ENCODE measurements at places on chromosomes 6 and 20.

DNA sequence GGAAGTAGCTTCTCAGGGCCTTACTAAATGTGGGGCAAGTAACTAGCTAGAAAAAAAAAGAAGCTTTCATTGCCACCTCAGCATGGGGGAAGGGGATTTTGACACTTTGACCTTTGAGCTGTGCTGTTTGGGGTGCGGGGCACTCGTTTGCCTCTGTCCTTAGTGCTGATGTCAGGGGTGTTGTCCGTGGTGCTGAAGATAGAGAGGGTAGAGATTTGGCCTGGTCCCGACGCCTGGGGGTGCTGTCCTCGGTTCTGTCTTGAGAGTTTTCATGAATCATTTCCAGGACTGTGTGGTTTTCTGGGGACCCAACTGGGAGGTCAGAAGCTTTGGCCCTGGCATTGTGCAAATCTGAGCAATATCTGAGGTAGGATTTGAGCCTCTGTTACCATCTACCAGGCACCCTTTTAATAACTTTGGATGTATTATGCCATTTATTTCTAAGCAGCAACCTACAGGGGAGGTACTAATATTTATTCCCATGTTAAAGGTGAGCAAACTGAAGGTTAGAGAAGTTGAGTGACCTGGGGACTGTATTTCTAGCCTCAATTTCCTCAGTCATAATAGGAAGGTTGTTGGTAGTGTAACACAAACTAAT is 78.0 kb downstream of the DLGAP4 start:
- DNase-seq: no peak

GRCh38 chr20:50333812-50334211 is 143.2 kb downstream of the CEBPB start:
- no peak for DNase-seq

DNA sequence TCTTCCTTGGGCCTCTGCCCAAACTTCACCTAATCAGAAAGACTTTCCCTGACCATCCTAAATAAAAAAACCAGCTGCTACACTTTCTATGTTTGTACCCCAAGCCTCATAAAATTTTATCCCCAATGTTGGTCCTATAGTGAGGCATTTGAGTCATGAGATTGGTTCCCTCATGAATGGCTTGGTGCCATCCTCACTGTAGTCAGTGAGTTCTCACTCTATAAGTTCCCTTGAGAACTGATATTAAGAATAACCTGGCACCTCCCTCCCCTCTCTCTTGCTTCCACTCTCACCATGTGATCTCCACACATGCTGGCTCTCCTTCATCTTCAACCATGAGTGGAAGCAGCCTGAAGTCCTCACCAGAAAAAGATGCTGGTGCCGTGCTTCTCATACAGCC is 316.9 kb upstream of the PRDM1 start:
- DNase-seq: no peak

DNA sequence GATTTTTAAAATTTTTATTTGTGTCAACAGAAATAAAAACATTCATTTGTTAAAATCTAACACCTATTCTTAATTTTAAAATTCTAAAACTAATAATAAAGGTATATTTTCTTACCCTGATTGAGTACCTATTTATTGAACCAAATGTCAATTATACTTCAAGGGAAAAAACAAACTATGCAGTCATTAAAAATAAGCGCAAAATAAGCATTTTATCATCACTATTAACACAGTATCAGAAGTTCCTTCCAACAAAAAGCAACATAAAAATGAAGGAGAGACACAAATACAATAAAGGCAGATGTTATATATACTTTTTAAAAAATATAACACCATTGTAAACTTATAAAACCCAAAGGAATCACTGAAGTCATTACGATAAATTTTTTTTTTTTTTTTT is 52.7 kb downstream of the ZHX3 start:
- DNase-seq: no peak

GRCh38 chr6:132995432-132995831 is 181.1 kb downstream of the RPS12 start:
- no peak for DNase-seq

GRCh38 chr6:80744213-80744612 is 637.7 kb downstream of the BCKDHB start:
- no peak for DNase-seq

- DNase-seq: no peak
Observed at GRCh38 chr20:49496553-49497397, 14.3 kb upstream of the KCNB1 start.

DNA sequence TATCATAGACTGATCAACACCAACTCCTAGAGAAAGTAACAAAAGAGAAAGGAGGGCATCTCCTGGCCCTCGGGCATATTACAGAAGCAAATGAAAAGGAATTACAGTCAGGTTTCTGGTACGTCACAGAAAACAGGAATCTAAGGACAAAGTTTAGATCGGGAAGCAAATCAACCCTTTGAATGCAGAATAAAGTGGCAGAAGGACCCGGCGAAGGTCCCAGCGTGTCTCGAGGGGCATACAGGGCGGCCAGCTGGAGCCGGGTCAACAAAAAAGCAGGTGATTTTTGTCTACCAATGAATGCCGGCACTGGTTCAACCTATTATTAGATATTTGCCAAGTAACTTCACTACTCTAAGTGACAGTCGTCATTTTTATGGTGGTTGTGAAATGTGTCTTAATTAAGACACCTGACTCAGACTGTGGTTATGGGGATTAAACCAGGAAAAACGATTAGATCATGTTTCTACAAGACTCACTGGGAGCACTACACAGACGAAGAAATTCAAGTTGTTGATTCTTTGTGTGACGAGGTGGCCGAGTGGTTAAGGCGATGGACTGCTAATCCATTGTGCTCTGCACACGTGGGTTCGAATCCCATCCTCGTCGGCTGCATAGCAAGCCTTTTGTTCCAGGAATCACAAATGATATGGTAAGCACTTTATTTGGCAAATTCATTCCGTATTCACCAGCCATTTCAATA is 12.4 kb upstream of the ZSCAN9 start:
- no peak for DNase-seq

DNA sequence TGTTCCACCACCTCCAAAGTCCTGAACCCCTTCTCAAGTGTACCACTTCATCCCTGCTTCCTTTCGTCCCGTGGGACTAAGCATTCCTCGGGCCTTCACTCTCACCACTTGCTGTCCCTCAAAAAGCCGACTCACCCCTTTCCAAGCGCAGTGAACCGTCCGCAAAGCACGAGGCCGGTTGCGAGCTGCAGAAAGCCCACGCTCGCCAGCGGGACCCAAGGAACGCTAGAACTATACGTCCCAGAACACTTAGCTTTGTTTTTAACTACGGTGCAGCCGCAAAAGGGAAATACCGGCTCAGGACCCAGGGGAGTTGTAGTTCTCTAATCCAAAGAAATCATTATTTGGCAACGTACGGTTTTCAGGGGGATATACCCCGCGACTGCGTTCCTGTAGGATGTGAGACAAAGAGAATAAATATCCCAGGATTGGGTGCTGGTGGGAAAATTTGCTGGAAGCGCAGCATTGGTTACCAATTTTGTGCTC is 416 bp upstream of the POLR1H start:
- no peak for DNase-seq

GRCh38 chr20:55437798-55438415 is 567.4 kb downstream of the CBLN4 start:
- no peak for DNase-seq

GRCh38 chr20:62700261-62700930 is 8.2 kb upstream of the NTSR1 start:
- DNase-seq: no peak

GRCh38 chr6:28969129-28969528 is 36.0 kb downstream of the ZNF311 start:
- no peak for DNase-seq

DNA sequence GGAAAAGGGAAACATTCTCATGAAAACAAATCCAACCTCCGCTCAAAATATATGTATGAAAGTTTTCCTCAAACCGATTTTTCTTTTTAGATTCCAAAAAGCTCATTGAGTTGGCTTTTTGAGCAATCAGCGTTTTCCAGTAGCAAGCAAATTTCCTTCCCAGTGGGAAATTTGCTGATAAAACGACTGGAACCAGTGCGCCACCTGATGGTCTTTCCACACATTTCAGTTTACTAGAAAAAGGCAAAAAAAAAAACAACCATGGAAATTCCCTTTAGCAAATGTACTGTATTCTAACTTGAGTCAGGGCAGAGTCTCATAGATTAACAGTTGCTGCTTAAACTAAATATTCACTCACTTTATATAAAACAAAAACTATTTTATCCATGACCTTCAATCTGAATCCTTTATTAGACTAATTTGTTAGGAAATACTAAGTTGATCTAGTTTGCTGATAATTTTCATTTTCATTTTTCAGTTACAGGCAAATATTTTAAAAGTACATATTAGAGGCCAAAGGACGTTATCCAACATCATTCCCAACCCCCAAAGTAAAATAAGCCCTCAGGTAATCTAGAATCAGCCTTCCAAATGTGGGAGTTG is 271.5 kb downstream of the FOXA2 start:
- DNase-seq: no peak

- no peak for DNase-seq
Observed at GRCh38 chr6:98672681-98673475, 161.5 kb upstream of the POU3F2 start.

DNA sequence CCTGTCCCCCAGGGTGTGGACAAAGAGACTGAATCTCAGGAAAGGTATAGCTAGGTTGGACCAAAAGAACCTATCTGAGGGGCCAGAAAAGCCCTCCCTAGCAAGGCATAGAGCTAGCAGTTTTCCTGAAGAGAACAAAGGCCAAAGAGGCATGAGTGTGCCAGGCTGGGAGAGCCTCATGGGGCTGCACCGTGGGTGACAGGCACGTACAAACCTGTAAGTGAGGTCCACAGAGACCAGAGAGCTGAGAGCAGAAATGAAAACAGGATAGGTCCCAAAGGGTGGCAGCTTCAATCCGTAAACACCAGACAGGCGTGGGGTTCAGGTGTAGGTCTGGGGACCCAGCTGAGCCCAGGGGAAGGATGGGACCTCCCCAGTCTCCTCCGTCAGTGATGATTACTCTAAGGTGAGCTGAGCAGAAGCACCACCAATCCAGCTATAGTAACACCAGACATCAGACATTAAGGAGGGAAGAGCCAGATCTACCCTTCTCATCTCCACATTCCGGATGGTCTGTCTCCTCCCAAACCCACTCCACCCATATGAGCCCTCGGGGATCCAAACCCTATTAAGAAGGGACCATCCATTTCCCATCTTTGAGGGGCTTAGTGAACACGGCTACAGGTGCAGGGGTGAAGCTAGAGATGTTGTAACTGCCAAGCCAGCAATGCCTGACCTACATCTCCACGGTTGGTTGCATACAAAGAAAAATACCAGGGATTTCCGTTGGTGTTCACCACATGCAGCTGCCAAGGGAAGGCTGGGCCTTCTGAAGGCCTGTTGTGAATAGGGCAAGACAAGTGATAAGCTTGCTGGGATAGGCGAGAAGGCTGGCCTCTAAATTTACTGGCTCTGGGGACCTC is 38.3 kb downstream of the BCL2L1 start:
- no peak for DNase-seq

DNA sequence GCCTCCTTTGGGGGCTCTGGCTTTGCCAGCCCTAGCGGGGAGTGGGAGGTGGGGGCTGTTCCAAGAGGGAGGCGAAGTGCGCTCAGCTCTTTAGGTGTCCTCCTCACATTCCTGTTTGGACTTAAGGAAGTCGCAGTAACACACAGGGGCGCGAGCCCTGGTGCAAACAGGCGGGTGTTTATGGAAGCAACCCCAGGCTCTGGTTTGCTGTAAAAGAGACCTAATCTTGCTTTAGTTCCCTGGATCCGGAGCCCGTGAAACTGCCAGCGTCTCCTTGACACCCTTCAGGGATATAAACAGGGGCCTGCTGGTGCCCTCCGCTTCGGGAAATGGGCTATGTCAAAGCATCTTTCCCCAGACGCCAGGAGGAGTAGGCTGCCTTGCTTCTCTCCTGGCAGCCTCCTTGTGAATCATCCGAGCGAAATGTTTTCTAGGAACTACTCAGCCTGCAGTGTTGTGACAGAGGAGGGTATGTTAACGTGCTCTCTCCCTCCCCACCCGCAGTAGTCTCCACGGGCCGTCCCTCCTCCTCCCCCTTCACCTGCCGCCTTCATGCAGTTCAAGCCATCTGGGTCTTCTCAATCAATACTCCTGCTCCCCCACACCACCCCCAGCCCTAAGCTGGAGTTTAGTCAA is 168.0 kb upstream of the LRFN2 start:
- no peak for DNase-seq

- DNase-seq: no peak
Observed at GRCh38 chr20:23488470-23488869, 2.4 kb upstream of the CST8 start.

All from stimulated activated CD8-positive, alpha-beta memory T cell treated with anti-CD3 and anti-CD28 coated beads, Interleukin-7, amount 100 ng/mL, for 1 hour (primary cell).